ENCODE measurements at places on chromosomes 7 and 10. TPM values are rescaled to one million over a fixed set of nuclear protein-coding genes. Genes with fewer than 3 reads are reported as not detected.

Gene PFKFB3
- 103 TPM for total RNA-seq

Gene MTERF1
- total RNA-seq, result 13.0 TPM

Gene PPP1R17
- total RNA-seq, result not detected

Gene AGAP6
- 3.8 TPM for total RNA-seq

Gene PSD
- total RNA-seq, result 1.1 TPM

Gene OSBPL3
- total RNA-seq, result 56.2 TPM

Gene SLC13A1
- total RNA-seq, result not detected

Gene HOXA9
- not detected for total RNA-seq

Gene FRA10AC1
- total RNA-seq, result 8.0 TPM

Gene PHTF2
- total RNA-seq, result 30.2 TPM

Gene AKR1C4
- total RNA-seq, result not detected

Gene NME8
- total RNA-seq, result not detected

Gene FRMD4A
- total RNA-seq, result 12.1 TPM

Gene FKBP6
- total RNA-seq, result not detected

Gene PRKAR2B
- 0.97 TPM for total RNA-seq

Gene PDZD7
- 1.5 TPM for total RNA-seq

Gene LRIT1
- not detected for total RNA-seq

Gene CPA4
- total RNA-seq, result 6.8 TPM

Gene ATG9B
- 0.16 TPM for total RNA-seq

Gene AEBP1
- 309 TPM for total RNA-seq

Gene RAMP3
- 0.24 TPM for total RNA-seq

Gene EPO
- not detected for total RNA-seq

Gene CALCR
- not detected for total RNA-seq

Gene TNRC18
- 83.9 TPM for total RNA-seq

Gene ANKRD2
- 0.32 TPM for total RNA-seq

Gene PAPOLB
- 0.16 TPM for total RNA-seq

Gene SFTPA1
- not detected for total RNA-seq
